AML-193 (cell line): ENCODE measurements at places on chromosomes 4 and X.

GRCh38 chr4:80240976-80241375 lies 25.5 kb upstream of the FGF5 start:
- DNase-seq = no peak

- no peak for DNase-seq
Observed at GRCh38 chrX:149275836-149276235, 229.3 kb downstream of the IDS start.

DNA sequence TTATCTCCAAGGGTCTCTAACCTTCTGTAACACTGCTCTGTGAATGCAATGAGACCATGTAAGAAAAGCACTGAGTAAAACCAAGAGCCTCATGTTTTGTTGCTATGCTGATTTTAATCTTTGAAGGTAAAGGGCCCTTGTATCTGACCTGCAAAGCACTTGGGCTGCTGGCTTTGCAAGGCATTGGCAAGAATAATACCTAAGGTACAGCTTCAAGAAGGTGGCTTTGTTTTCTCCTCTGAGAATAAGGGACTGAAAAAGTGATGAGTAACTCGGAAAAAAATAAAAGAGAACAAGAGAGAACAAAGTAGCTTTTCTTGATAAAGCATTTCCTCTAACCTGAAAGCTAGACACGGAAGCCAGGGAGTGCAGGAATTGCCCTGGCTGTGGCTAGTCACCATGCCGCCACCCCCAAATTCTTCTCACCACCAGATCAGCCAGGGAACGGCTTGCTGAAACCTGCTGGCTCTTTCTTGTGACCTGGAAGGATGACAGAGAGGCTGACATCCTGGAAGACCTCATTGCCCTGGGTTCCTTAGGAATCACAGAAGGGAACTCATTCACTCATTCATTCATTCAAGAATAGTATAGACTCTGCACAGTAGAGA lies 41.8 kb upstream of the HS3ST1 start:
- DNase-seq = no peak

DNA sequence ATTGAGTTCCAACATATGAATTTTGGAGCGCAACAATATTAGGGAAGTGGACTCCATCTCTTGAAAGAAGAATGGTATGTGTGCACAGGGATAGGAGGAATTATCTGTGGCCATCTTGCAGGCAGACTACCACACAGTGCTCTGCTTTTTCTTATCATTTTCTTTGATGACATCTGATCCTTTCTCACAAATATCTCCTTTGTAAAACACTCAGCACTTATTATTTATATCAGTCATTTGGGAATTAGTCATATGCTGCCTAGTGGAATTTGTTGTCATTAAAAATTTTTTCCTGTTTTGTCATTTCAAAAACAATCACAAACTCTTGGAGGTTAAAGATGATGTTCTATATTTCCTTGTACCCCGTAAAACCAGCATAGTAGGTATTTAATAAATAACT lies 444.3 kb upstream of the ATOH1 start:
- no peak for DNase-seq

GRCh38 chrX:22424919-22425318 lies 152.2 kb downstream of the CBLL2 start:
- no peak for DNase-seq

DNA sequence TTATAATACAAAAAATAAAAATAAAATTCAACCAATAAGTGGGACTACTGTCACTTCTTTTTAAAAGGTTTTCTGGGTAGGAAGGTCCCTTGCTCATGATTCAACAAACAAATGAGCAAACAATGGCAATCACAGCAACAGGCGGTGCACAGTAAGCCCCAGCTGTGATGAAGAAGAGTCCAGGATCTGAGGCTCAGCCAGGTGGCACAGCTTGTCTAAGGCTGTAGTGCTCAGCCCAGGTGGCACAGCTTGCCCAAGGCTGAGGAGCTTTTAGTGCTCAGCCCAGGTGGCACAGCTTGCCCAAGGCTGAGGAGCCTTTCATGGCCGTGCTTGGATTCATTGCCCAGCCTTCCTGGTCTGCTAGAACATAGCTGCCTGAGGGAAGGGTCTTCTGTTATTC lies 75.0 kb downstream of the ZFYVE28 start:
- no peak for DNase-seq

GRCh38 chrX:53319614-53320542 lies 38.5 kb upstream of the IQSEC2 start:
- no peak for DNase-seq

DNA sequence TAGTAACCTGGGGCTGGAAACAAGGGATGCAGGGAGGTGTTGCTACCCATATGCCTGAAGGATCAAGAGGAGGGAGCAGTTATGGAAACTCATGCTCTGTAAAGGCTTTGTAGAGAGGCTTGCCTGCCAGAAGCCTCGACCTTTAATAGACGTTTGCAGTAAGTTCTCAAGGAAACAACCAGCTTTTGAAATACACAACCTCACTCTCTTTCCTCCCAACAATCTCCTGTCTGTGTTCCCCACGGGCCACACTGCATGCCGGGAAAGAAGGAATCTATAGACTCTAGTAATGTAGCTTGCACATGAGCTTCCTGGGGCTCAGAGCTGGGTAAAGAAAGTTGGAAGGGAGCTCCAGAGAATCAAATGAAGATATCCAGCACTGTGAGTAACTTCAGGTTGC lies 101.6 kb upstream of the PACRGL start:
- DNase-seq = no peak

DNA sequence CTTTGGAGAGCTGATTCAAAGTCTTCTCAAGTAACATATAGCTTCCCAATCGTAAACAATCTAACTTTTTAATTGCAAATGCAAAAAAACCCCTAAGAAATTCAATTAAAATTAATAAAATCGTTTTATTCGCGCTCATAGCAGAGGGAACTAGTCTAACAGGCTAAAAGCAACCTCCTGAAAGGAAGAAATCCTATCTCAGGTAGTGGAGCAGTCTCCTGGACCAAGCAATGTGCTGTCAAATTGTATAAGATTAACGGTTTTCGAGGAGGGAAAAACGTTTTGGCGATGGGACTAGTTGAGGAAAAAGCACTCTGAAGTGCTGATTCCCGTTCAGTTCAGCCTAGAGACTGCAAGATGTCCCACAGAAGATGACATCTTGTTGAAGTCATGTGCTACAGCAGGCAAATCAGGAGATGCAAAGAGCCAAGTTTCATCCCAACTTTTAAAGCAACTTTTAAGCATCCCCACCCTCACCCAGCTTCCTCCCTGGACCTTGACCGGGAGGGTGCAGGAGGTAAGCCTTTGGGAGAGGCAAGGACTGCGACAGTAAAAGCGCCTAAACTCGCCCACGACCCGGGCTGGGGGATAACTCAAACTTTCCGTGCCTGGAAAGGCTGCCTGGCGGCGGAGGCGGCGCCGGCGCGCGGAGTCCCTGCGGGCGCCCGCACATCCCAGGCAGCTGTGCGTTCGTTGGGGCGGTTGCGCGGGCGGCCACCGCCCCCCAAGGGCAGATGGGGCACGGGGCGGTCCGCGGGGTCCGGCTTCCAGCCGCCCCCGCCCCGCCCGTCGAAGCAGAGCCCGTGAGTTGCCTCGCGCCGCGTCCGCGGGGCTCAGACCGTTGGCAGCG lies 784 bp downstream of the MAP7D3 start:
- DNase-seq = no peak

DNA sequence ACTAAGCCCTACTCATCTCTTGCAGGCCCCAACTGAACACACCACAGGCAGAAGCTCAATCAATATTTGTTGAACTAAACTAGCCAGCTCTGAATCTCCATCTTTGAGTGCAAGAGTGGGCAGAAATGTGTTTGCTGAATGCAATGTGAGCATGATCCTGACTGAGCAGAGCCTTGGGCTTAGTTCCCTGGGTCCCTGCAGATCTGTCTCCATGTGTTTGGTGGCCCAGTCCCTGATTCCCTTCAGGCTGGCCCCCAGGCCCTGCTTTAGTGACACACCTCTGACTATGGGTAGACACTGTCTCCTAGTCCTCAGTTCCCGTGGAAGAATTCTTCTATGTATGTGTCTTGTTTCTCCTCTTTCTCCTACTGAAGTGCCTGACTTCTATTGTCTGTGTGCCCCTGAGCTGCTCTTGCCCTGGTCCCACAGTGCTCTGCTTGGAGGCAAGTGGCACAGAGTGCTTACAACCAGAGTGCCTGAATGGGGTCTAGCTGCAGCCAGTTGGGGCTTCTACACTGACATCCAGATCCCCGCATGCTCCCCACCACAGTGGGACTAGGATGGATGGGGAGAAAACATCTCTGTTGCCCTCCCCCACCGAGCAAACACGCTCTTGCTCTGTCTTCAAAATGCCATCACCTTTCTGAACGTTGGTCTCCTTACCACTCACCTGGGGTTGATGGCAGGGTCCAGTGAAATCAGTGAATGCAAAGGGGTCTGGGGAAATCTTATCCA lies 9.3 kb downstream of the PJA1 start:
- no peak for DNase-seq

DNA sequence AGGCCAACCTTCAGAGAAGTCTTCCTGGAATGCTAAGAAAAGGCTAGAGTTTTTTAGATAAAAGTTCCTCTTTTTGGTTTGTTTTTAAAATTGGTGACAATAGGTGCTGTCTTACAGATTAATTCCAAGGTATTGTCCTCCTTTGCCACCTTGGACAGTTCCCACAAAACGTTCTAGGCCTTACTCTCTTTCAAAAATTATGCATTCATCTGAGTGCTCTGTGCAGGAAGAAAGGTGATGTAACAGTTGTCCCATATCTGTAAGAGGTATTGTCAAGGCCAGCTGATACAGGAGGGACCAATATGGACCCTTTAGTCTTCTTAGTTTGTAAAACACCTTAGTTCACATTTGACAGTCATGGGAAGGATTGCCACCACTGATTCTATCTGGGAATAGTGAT lies 15.9 kb upstream of the CXCL5 start:
- DNase-seq = no peak
